ENCODE measurements at places on chromosomes 1 and 21.

- no peak for ATAC-seq
Measured at GRCh38 chr1:158830904-158831507, at the start of gene MNDA. TSS of gene MNDA (plus strand) at chr1:158831351. CDS start at chr1:158842154, 10,803 bp downstream.

DNA sequence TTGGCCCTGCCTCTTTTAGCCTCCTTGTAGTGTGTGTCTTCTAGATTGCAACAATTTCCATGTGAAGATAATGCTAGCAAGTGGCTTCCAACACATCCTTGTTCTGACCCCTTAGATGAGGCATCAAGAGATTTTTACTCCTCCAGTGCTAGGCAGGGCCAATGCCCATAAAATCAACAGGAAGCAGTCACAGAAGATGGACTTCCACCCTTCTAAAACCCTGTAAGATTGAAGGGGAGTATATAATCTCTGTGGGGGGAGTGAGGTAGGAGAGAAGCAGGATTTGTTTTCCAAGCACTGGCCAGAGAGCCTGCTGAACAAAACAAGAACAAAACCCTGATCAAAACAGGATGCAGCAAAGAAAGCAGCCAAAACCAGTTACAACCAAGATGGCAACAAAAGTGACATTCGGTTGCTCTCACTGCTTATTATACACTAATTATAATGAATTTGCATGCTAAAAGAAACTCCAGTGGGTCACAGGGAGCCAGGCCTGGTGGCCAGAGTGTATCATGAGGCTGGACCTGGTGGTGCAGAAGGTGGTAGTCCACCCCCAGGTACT is 12.1 kb downstream of the GON4L start:
- ATAC-seq: no peak

- ATAC-seq: no peak
Measured at GRCh38 chr1:30901798-30902581, 6.6 kb downstream of the SDC3 start.

DNA sequence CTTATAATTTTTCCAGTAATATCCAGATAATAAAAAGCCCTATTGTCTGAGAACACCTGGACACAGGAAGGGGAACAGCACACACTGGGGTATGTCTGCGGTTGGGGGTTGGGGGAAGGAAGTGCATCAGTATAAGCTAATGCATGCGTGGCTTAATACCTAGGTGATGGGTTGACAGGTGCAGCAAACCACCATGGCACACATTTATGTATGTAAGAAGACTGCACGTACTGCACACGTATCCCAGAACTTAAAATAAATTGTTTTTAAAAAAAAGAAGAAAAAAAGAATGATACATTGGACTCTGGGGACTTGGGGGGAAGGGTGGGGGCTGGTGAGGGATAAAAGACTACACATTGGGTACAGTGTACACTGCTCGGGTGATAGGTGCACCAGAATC is 144.9 kb upstream of the C1orf174 start:
- no peak for ATAC-seq

- no peak for ATAC-seq
Measured at GRCh38 chr1:150554086-150554452, 4.9 kb downstream of the ADAMTSL4 start.

DNA sequence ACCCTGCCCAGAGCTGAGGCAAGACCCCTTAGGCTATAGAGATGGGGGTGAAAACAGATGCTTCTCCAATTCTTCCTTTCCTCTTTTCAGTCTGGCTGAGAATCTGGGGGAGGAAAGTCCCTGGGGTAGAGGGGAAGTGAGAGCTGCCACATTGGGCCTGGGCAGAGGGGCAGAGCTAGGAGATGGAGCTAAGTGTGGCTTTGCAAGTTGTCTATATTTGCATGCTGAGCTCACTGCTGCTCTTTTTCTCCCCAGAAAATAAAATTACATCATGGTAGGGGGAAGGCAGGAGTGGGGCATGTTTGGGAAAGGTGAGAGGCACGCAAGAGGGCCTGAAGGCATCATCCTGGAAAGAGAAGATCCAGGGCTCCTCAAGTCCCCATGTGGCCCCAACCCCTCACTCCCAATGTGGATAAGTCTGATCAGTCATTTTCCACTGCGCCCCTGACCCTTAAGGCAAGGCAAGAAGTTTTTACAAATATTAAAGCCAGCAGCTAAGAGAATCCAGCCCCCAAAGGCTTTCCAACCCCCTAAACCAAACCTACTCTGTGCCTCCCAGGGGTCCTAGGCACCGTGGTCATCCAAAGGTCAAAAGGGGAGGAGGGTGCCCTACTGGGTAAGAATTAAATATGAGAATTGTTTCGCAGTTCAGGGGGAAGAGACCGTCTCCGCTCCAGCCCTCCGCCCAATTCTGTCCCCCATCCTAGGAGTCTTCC is 500 bp upstream of the PEA15 start:
- ATAC-seq: no peak

DNA sequence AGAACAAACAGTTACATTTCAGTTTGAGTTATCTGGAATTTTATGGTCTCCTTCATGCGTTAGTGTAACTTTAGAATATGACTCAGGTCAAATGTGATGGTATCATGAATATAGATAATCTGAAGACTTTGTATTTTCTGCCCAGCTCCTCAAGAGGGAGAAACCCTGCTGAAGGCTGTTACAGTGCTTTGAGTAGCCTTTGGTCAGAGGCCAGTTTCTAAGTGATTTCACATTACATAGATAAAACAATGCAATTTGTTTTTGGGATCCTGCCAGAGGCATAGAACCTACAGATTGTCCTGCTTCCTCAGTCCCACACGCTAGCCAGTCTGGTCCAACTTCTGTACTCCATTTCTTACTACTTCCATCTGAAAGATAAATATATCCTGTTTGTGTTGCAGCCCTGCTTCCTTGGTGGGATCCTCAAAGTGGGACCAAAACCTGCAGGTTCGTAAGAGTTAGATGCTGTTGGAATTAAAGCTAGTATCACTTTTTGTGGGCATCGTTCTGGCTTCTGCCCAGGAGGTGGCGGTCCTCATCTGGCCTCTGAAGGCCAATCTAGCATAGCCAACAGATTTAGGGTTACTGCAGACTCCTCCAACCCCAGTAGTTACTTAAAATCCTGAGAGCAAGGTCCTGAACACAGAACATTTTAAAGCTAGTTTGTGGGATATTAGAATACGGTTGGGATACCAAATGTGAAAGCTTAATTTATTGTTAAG is 645.8 kb upstream of the USP24 start:
- no peak for ATAC-seq

- no peak for ATAC-seq
Measured at GRCh38 chr1:45647248-45648021, 23.6 kb upstream of the CCDC17 start.

- ATAC-seq: no peak
Measured at GRCh38 chr1:223486932-223487886, 94.0 kb downstream of the CCDC185 start.

DNA sequence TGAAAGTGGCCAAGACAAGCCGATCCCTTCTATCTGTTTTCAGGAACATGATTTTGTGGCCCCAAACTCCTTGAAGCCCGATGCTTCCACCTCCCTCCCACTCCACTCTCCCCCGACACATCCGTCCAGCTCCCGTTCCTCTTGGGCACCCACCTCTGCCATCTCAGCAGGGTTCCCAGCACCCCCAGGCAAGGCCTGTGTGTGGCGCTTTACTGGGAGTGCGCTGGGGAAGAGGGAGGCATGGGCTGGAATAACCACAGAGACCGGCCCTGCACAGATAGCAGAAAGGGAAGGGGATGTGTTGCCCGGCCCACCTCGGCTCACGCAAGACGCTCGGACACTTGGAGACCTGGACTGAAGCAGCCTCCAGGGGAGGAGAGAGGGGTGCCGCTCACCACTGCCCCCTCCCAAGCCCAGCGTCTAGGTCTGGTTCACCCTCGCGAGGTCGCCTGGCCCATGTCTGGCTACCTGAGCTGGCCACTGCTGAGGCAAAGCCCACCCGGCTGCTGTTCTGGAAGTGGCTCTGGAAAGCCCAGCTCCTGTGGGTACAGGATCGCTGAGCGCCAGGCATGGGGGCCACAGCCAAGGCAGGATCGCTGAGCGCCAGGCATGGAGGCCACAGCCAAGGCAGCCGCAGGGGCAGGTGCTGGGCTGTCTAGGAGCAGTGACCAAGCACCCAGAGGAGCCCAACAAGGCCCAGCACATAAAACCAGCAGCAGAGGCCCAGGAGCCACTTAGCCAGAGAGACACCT is 23.8 kb upstream of the COL18A1 start:
- no peak for ATAC-seq

DNA sequence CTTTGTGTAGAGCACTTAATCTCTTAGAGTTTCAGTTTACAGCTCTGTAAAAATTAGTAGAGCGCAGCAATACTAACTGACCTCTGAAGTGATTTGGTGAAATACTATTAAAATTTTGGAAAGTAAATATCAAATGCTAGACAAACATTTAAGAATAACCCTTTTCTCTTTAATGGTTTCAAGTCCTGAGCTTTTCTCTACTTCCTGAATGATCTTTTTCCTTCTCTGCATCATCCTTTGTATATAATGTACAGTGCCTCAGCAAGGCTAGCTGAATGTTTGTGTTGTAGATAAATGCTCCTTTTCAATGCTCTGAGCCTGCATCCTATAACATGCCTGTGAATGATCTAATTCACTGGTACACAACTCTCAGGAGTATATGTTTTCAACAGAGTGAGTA is 272.9 kb downstream of the ADGRL2 start:
- ATAC-seq: no peak

DNA sequence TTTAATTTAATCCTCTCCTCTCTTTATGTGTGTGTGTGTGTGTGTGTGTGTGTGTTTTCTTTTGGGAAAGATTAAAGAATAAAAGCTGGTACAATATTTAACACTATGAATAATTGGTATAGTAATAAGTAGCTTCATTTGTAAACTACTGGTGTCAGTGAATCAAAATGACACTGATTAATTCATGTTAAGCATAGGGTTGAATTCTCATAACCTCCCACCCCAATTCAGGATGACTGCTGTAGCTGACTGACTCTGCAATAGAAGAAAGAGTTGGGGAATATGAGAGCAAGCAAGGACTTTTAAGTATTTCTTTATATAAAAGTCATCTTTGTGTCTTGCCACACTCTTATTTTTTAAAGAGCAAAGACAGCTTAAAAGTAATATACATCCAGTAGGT is 13.1 kb downstream of the SLC30A7 start:
- ATAC-seq: peak; percentile 51

DNA sequence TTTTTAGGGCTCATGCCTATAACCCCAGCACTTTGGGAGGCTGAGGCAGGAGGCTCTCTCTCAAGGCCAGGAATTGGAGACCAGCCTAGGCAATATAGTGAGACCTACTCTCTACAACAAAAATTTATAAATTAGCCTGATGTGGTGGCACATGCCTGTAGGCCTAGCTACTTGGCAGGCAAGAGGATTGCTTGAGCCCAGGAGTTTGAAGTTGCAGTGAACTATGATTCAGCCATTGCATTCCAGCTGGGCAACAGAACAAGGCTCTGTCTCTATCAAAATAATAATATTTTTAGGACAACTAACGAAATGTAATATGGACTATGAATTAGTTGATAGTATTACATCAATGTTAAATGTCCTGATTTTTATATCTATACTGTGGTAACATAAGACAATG is 68.8 kb upstream of the ARID1A start:
- ATAC-seq: no peak

- ATAC-seq: no peak
Measured at GRCh38 chr1:223199094-223199647, 56.1 kb upstream of the TLR5 start.

DNA sequence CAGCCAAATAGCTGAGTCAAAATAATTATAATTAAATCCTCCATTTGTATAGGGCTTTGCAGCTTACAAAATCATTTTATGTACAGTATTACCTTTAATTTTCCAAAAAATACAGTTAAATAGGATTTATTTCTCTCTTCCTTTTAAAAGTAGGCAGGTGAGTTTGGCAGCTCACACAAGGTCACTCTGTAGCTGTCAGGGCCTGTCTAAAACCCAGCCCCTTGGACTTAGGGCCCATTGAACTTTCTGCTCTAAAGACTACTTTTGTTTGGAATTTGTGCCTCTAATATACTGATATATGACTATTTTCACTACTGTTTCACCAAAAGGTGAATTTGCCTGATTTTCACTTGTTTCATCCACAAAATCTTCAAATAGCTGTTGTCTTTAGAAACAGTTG is 10.3 kb downstream of the ROR1 start:
- no peak for ATAC-seq

- ATAC-seq: no peak
Measured at GRCh38 chr1:175757381-175758015, 14.1 kb upstream of the TNR start.

GRCh38 chr1:16119926-16120325 is 35.9 kb downstream of the EPHA2 start:
- ATAC-seq: no peak

DNA sequence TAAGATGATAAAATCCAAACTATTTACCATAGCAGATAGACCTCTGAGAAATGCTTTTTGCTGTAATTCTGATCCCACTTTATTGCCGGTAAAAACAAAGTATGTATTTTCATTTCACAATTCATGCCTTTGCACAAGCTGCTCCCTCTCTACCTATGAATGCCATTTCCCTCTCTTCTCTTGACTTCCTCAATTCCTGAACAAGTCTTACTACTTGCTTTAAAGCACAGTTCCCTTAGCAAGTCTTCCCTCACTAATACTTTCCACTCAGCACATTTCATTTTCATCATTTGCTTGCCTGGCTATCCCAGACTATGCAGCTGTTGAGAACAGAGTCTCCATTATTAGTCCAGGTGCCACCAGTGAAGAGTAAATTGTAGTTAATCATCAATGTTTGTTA is 13.8 kb downstream of the GPATCH2 start:
- ATAC-seq: no peak

DNA sequence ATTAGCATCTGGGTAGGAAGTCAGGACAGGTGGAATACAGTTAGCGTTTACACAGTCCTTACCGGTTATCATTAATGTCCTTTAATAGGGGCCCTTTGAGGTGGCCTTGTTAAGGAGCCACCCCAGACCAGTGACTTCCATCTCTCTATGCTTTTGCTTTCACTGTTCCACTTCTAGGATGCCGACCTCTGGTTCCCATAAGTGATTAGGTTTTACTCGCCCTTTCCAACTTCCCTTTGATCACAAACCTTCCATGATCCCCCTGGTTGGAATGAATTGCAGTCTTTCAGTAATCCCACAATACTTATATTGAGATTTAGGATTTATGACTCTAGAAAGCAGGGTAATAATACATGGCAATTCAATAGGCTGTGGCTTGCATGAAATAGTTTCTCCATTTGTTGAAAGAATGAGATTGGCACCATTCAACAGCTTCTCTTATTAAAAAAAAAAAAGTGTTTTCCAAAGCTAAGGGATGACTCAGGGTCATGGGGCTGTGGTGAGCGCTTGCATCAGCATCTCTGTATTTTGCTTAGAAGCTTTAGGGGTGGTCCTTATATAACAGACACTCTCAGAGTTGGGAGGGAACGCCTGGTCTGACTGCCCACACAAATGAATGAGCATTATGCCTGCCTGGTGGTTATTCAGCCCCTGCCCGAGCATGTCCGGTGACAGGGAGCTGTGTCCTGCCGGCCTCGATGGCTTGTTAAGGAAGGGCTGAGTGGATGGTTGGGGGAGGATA is 110.5 kb downstream of the CNIH3 start:
- ATAC-seq: no peak

- no peak for ATAC-seq
Measured at GRCh38 chr1:27491748-27492700, 2.1 kb upstream of the WASF2 start.

Measured in activated CD4-positive, CD25-positive, alpha-beta regulatory T cell treated with anti-CD3 and anti-CD28 coated beads, Interleukin-2, amount 50 U/mL, for 24 hours (primary cell).